AG04449 (cell line): ENCODE measurements at places on chromosomes 4 and X.
A peak's percentile ranks its signal among the peaks of the same experiment; 100 is the strongest.

GRCh38 chr4:94455081-94455480, 3.3 kb downstream of the PDLIM5 start:
- no peak for DNase-seq

DNA sequence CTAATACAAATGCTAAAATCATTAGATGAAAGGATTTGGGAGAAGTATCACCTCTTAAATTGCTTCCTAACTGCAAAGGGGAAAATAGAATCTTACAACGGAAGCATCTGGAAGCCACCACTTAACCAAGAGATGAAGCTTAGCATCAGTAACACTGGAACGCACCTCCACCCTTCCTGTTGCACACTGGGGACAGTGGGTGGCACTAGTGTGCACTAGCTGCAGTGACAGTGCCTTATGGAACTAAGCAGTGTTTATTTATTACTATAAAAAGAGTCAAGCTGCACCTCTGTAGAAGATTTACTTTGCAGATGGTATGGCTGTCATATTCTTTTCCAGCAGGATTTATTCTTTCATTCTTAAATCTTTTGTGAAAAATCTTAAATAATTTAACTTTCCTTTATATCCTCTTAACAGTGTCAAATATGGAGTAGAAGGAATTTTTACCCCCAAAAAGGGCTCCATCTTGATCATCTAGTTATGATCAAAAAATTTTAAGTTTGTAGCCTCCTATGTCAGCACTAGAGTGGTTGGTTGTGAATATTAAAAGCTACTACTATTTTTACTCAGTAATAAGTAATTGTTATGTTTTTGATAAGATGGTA, 76.7 kb downstream of the SCD5 start:
- DNase-seq = no peak

- DNase-seq = no peak
Measured at GRCh38 chrX:4320436-4320947, 607.0 kb upstream of the PRKX start.

- DNase-seq = peak; percentile 58
Measured at GRCh38 chrX:22634083-22634482, 361.4 kb downstream of the CBLL2 start.

GRCh38 chr4:93461541-93461940, 367.0 kb upstream of the ATOH1 start:
- no peak for DNase-seq
